Bronchial epithelial cell (primary cell): ENCODE measurements at places on chromosomes 4 and X.

GRCh38 chr4:166318810-166319525 is 445.9 kb downstream of the TLL1 start:
- peak; percentile 70 for DNase-seq

- peak; percentile 59 for DNase-seq
Observed at GRCh38 chr4:72701987-72702819, 133.2 kb upstream of the ADAMTS3 start.

DNA sequence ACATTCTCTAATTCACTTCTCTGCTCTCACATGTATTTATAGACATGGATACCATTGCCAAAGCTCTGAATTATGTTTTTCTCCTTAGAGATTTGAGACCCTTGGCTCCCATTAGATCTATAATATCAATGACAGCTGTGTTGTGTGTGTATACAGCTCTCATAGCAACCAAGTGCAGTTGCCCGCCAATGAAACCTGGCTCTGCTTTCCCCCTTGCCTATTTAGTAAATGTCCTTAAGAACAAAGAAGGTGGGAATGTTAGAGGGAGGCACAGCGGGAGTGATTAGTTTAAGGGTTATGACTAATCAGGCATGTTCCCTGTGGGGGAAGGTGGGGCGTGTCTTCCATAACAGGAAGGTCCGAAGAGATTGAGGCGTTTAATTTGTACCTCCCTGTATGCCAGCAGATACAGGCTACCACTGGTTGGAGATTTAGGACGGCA is 100.5 kb upstream of the TBC1D9 start:
- peak; percentile 93 for DNase-seq

DNA sequence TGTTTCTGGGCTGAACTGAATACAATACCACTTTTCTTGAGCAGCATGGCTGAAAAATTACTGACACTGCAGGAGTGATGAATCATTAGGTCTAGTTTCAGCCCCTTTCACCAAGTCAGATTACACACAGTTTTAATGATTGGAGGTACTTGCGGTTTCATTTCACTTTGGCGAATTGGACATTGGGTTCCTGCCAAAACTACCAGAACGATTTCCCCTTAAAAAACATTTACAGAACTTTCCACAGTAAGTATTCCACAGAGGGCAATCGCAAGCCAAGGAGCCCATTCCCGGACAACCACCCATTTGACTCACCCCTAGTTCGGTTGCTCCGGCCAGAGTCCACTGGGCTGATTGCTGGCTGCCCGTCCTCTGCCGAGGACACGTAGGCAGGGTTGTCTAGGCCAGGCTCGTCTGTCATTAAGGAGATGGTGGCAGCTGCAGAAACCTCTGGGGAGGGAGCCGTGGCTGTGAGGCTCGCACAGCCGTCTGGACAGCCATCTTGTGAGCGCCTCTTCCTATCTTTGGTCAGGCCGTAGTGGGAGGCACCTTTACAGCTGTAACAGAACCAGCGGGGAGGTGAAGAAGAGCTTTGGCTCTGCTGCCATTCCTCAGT is 83.5 kb downstream of the LNX1 start:
- DNase-seq = no peak

GRCh38 chr4:41750121-41750625 is 1.6 kb upstream of the PHOX2B start:
- no peak for DNase-seq

GRCh38 chrX:85084770-85085393 is 81.2 kb downstream of the APOOL start:
- DNase-seq = peak; percentile 33

DNA sequence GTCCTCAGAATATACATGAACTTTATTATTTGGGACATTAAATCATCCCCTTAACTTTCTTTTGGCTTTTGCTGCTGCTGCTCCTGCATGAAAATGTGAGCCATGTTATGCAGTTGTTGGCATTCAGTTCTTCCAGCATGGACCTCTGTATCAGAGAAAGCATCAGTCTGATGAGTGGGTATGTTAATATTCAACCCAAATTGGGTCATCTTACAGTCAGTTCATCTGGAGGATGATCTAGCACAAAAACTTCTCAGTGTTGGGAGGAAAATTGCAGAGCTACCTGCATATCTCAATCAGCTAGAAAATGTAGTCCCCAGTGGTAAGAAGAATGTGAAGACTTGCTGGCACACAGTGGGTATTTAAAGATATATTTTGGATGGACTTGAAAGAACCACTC is 96.7 kb downstream of the IL1RAPL2 start:
- DNase-seq = no peak

DNA sequence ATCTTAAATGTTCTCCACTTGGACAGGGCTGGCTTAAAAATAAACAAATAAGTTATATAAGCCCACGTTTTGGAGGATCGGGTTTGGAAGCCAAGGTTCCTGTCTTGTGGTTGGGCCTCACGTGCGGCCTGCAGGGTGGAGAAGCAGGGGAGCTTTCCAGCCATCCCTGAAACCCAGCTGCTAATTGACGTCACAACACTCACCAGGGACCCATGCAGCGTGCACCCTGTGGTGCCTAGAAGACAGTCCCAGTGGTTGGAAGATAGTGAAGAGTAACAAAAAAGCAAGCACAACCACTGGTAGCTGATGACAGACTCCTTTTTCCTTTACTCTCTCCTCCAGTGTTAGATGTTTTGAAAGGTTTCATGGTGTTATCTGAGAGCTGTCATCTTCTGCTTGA is 142.0 kb upstream of the RBPJ start:
- no peak for DNase-seq

DNA sequence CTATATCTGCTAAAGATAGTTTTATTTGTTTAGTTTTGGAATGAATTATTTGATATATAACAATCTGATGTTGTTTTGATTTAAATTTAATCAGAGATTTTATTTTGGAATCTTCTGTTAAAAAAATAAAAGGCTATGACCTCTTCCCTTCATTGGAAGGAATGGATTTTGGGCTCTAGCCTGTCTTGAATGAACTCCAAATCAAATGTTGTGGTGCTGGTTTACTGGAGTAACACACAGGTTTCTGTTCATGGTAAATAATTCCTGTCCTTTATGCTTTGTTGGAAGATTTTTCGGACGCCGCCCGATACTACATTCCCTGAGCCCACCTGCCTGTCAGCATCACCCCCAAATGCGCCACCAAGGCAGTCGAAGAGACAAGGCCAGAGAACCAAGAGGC is 291.1 kb downstream of the ARHGAP10 start:
- DNase-seq = no peak

DNA sequence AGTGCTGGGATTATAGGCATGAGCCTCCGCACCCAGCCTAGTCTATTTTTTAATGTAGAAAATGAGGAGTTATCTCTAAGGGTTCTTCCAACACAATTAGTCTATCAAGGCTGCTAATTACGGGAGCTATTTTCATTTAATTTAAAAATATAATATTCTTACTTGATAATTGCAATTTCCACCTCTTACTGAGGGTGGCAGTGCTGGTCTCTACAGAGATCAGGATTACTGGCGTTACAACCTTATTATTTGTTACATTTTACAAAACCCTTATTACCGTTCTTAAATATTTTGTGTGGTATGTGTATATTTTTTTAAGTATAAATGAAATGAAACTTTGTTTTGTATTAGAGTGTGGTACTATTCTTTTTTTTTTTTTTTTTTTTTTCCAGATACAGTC is 17.6 kb upstream of the GK start:
- no peak for DNase-seq

- no peak for DNase-seq
Observed at GRCh38 chrX:103253608-103254007, 1.3 kb downstream of the TCEAL8 start.

DNA sequence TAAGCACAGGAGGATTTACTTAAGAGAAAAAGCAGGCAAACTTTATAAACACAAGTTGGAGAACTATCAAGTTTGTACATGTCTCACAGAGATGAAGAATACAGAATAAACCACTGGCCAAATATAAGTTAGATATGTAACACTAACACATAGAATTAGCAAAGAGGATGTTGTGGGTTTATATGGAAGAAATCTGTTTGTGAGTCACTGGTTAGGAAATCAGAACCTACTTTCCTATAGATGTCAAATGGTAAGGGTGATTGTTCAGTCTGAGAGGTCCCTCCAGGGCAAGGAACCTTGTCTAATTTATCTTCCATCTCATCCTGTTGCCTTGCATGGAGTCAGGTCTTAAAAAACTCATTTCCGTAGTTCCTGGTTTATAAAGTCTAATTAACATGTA is 14.8 kb upstream of the ART3 start:
- peak; percentile 97 for DNase-seq

- DNase-seq = peak; percentile 81
Observed at GRCh38 chrX:16970977-16971376, 24.5 kb downstream of the REPS2 start.

DNA sequence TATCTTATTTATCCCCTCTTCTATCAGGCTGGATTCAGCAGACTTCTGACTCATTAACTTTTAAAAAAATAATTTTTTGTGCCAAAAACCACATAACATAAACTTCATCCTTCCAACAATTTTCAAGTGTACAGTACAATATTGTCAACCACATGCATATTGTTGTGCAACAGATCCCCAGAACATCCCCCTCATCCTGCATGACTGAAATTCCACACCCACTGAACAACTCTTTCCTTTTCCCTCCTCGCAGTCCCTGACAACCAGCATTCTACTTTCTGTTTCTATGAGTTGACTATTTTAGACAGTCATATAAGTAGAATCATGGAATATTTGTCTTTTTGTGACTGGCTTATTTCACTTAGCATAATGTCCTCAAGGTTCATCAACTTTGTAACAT is 2.2 kb upstream of the MID2 start:
- DNase-seq = no peak

GRCh38 chr4:1907848-1908525 is 36.8 kb downstream of the NSD2 start:
- peak; percentile 97 for DNase-seq

GRCh38 chr4:156615066-156615531 is 356.5 kb downstream of the PDGFC start:
- no peak for DNase-seq

DNA sequence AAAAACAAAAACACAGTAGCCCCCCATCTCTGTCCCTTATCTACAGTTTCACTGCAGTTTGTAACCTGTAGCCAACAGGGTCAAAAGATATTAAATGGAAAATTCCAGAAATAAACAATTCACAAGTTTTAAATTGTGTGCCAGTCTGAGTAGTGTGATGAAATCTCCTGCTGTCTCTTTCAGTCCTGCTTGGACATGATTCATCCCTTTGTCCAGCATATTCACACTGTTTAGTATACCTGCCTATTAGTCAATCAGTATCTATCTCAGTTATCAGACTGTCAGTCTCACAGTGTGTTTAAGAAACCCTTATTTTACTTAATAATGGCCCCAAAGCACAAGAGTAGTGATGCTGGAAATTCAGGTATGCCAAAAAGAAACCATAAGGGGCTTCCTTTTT is 21.9 kb downstream of the CNOT6L start:
- peak; percentile 86 for DNase-seq

DNA sequence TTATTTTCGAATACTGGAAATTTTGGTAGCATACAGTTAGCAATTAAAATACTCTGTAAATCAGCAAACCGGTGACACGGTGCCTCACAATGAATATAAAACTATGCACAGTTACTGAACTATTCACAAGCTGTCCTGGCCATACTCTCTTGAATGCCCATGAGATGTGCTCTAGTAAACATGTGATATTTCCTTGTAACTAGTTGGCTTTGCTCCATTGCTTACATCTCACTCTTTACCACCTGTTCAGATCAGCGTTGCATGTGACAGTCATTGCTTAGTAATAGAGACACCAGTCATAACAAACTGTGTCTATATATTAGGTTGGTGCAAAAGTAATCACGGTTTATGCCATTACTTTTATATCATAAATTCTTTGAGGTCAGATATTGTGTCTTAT is 897.9 kb upstream of the FTHL17 start:
- no peak for DNase-seq

GRCh38 chr4:47442980-47443379 is 20.5 kb downstream of the COMMD8 start:
- no peak for DNase-seq

DNA sequence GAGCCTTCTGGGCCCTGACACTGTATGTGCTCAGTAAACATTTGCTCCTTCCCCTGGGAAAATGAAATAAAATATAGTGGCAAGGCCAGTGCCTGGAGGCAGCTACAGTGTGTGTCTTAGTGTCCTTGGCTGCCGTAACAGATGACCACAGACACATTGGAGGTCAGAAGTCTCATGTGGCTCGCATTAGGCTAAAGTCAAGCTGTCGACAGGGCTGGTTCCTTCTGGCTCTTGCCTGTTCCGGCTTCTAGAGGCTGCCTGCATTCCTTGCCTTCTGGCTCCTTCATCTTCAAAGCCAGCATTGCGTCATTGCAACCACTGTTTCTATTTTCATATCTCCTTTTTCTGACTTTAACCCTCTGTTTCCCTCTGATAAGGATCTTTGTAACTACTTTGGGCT is 83.6 kb upstream of the STX18 start:
- no peak for DNase-seq

DNA sequence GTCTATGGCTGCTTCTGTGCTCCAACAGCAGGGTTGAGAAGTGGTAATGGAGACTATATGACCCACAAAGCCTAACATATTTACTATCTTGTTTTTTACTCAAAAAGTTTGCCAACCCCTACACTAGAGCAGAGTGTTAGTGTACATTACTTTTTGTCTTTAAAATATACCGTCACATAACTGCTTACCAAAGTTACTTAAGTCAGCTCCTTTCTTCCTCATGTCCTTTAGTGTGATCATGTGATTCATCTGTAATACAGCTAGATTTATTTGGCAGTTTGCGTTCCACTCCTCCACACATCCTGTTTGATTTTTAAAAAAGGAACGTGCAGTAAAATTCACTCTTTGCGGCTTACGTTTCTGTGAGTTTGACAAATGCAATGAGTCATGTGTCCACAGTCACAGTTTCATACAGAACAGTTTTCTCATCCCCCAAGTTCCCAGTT is 162.4 kb upstream of the GPRIN3 start:
- peak; percentile 91 for DNase-seq

GRCh38 chr4:42761804-42762203 is 104.9 kb upstream of the ATP8A1 start:
- no peak for DNase-seq

- peak; percentile 42 for DNase-seq
Observed at GRCh38 chrX:77953708-77954107, 15.7 kb downstream of the PGAM4 start.

- DNase-seq = no peak
Observed at GRCh38 chr4:47210828-47211227, 179.5 kb downstream of the GABRB1 start.

DNA sequence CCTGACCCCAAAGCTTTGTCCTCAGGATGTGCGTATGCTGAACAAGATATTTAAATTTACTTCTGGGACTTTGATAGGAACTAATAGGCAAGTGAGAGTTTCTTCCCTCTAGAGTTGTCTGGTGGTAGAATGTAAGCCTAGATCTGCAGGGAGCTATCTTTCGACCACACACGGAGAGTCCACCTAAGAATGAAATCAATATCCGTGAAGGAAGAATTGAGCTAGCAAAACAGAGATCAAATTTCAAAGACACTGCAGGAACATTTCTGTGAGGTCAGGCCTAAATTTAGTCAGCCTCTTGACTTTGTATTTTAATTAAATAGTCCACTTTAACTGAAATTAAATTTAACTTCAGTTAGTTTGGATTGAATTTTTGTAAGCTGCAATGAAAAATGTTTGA is 871.3 kb downstream of the RAB28 start:
- DNase-seq = no peak
